ENCODE measurements at places on chromosomes 5 and 9. TPM values are rescaled to one million over a fixed set of nuclear protein-coding genes. Genes with fewer than 3 reads are reported as not detected.

The PCDHGB3 gene
- total RNA-seq = 1.1 TPM

The CNTNAP3B gene
- total RNA-seq = 2.4 TPM

The GABRA1 gene
- not detected for total RNA-seq

The CCL28 gene
- 0.16 TPM for total RNA-seq

The SPATA6L gene
- 0.44 TPM for total RNA-seq

The IL31RA gene
- total RNA-seq = not detected

The PTRH1 gene
- 38.6 TPM for total RNA-seq

The SEMA5A gene
- total RNA-seq = 3.2 TPM
